ENCODE measurements at places on chromosomes 13 and 19. TPM values are rescaled to one million over a fixed set of nuclear protein-coding genes. Genes with fewer than 3 reads are reported as not detected.

Gene SMIM44
- not detected for total RNA-seq

Gene CCDC194
- total RNA-seq = not detected

Gene PEG3
- total RNA-seq = not detected

Gene EPN1
- total RNA-seq = 40.2 TPM

Gene CLN5
- total RNA-seq = 45.2 TPM

Gene ZNF541
- total RNA-seq = 0.43 TPM

Gene KANK3
- total RNA-seq = 3.2 TPM

Gene CFAP97D2
- not detected for total RNA-seq

Gene TEX29
- not detected for total RNA-seq

Gene NCAN
- total RNA-seq = 0.03 TPM

Measured in hepatocyte (in vitro differentiated cells).